ENCODE measurements at places on chromosomes 7 and 10. TPM values are rescaled to one million over a fixed set of nuclear protein-coding genes. Genes with fewer than 3 reads are reported as not detected.

Gene C7orf57
- 0.50 TPM for polyA plus RNA-seq

- no peak for DNase-seq
Observed at GRCh38 chr7:106423821-106424475, 139.2 kb upstream of the NAMPT start.

DNA sequence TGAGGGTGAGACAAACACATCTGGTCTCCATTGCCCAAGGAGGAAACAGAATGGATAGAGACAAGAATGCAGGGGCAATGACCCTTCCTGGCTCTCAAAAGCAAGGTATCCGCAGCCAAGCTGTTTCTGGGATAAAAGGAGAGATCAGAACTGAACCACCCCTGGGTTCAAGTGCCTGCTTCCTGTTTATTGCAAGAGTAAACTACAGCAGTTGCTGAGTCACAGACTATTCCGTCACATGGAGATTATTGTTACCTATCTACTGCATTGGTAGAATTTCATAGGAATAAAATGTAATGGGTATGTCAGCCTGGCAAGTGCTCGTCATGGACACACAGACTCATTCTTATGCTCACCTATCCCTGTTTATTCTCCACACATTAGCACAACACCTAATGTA is 821.6 kb downstream of the GRID1 start:
- no peak for DNase-seq

Gene PVRIG
- 2.0 TPM for polyA plus RNA-seq

DNA sequence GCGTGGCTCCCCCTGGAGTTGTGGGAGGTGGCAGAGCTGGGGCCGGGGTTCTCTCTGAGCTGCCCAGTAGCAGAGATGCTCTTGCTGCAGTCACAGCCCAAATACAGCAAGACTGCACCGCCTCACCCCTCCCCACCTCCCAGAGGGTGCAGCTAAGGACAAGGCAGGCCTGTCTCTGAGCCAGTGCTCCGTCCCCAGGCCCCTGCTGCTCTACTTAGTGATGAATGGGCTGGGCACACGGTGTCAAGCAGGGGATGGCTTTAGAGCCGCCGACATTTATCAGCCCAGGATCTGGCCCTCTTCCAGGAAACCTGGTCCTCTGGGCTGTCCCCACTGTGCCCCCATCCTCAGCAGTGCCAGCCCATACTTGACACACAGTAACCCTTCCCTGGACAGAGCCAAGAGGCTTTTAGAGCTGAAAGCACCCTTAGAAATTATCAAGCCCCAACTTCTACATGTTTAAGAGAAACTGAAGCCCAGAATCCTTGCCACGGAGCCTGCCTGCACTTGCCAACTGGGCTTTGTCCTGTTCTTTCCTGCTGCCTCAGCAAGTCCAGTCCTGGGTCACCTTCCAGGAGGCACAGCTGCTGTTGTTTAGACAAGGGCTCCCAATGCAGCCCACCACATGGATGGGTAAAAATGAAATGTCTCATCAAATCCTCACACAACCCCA is 137.1 kb upstream of the UNC5B start:
- DNase-seq, result no peak

- DNase-seq, result no peak
Observed at GRCh38 chr10:48556065-48556464, 48.8 kb downstream of the ARHGAP22 start.

Gene HOXA3
- 32.8 TPM for polyA plus RNA-seq

Gene SERPINE1
- 1.1 TPM for polyA plus RNA-seq

Gene UBE3C
- 39.8 TPM for polyA plus RNA-seq

GRCh38 chr7:44157116-44158080 is 16.3 kb upstream of the MYL7 start:
- DNase-seq, result no peak

DNA sequence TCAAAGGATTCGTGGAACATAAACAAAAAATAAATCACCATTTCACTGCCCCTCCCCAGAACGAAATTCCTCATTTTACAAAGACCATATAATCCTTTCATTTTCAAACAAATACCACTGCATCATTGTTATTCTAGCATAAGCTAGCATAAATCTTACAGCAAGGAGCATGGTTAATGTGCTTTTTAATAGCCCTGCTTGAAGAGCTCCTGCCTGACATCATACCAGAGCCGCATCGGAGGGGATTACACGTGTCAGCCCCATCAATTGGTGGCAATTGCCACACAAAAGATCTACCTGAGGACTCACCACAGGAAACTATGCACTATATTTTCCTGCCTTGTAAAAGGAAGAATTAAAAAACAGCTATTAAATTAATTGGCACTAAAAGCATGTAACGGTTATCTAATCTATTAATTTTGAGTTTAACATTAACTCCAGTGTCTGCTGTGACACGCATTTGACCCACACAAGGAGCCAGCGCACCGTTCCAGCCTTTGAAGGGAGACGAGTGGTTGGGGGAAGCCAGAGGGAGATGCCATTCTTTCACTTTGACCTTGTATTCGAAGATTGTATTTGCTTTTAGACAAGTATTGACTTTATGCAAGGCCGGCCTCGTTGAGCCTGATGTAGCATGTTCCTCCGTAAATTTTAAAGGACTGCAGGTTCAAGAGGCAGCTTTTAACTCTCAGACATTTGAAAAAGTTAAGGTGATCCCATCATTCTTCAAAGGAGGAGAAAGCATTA is 261.1 kb upstream of the RNF32 start:
- DNase-seq, result peak; percentile 0

DNA sequence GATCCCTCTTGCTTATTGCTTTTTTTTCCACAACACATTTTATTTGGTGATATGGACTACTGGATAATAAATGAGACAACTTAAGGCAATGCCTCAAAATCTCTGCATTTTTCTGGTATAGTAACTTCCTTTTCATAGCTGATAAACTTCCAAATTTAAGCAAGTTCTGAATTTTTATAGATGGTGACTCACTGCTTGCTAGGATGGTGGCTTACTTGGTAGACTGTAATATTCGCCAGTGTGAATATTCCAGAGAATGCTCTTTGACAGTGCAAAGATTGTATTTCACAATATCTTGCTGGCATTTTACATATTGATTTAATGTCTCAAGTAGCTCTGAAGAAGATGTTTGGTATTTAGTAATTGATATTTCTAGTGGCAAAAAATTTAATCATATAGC is 472.4 kb downstream of the TFEC start:
- no peak for DNase-seq
